ENCODE measurements at places on chromosomes 4 and X.

DNA sequence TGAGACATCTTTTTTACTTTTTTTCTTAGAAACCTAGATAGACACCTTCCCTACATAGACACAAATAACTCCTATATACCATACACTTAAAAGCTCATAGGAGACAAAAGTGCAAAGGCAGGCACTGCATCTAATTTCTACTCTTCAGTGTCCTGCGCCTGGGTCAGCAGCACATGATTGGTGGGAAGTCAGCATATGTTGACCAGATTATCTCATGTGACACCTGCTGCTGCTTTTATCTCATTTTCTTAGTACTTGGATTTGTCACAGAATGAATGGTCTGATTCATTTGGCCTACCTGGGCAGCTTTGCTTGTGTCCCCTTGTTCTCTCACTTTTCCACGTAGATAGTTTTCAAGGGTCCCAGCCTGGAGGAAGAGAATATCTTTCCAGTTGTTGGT lies 24.9 kb upstream of the LNX1 start:
- no peak overlapping the region for H3K4me3 ChIP-seq
- no peaks in the 10 kb centered on the region for H3K36me3 ChIP-seq
- no peaks in the 10 kb centered on the region for H3K4me1 ChIP-seq
- H3K27ac ChIP-seq: no peak overlapping the region
- no peaks in the 10 kb centered on the region for H3K27me3 ChIP-seq

GRCh38 chr4:184934184-184934583 lies 84.1 kb upstream of the HELT start:
- no peak for DNase-seq
- H3K27me3 ChIP-seq: no peaks in the 10 kb centered on the region
- H3K4me3 ChIP-seq: no peak overlapping the region

GRCh38 chrX:30181353-30181752 lies 34.0 kb upstream of the MAGEB2 start:
- DNase-seq: no peak
- no peaks in the 10 kb centered on the region for H3K36me3 ChIP-seq
- no peaks in the 10 kb centered on the region for H3K27me3 ChIP-seq
- no peak overlapping the region for H3K27ac ChIP-seq
- H3K4me3 ChIP-seq: no peak overlapping the region
- H3K4me1 ChIP-seq: no peaks in the 10 kb centered on the region

DNA sequence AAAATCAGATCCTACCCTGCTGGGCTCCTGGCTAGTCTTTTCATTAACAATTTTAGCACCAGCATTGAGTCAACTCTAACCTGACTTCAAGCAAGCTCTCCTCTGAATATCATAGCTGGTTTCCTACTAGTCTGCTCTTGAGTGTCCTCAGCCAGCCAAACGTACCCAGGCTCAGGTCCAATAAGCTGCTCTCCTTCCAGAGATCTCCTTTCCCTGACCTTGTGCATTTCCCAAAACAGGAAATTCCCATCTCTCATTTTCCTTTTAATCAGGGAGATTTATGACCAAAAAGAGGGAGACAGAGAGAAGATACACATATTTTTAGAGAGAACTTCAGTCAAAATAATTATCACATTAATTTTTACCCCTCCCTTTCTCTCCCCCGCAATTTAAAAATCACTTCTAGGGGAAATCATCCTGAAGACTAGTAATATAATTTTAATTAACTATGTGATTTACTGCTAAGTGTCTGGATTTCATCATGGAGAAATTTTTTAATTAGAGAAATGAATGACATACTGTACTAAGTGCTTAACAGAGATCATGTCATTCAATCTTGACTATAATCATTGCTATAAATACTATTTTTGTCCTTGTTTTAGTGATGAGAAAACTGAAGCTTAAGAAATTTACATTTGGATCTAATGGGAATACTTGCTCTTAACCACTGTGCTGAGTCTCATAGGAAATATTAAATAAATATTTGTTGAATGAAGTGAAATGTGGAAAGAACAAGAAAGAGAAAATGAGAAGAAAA lies 421.7 kb upstream of the INTU start:
- no peak overlapping the region for H3K27ac ChIP-seq
- no peaks in the 10 kb centered on the region for H3K27me3 ChIP-seq
- no peak for DNase-seq

DNA sequence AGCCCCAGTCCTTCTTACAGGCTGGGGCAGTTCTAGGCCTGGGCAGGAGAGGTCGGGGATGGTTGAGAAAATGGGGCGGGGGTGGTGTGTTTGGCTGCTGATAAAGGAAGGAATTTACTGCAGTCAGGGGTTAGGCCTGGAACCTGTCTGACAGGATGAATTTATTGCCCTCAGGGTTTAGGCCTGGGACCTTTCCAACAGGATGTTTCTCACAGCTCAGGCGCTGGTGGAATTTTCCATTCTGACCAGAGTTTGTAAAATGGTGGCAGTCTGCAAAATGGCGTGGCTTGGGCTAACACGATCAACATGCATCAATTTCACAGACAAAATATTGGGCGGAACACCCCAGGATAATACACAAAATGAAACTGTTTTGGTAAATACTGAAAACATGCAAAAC lies 83.5 kb upstream of the SPIN4 start:
- no peak overlapping the region for H3K4me3 ChIP-seq
- no peaks in the 10 kb centered on the region for H3K36me3 ChIP-seq
- peaks cover 12% of the 10 kb centered on the region for H3K4me1 ChIP-seq

- H3K4me1 ChIP-seq: peaks cover 13% of the 10 kb centered on the region
- no peaks in the 10 kb centered on the region for H3K36me3 ChIP-seq
- DNase-seq: no peak
- H3K4me3 ChIP-seq: no peak overlapping the region
These were observed 61.1 kb downstream of the DCLK2 start for GRCh38 chr4:150139297-150139865.

- H3K36me3 ChIP-seq: peaks cover 7% of the 10 kb centered on the region
- H3K4me1 ChIP-seq: peaks cover 35% of the 10 kb centered on the region
- H3K4me3 ChIP-seq: peak overlapping the region; percentile 87
- no peak for DNase-seq
- H3K27me3 ChIP-seq: no peaks in the 10 kb centered on the region
These were observed 1.4 kb downstream of the AFAP1 start for GRCh38 chr4:7938266-7938608.

GRCh38 chr4:80614319-80614718 lies 278.8 kb downstream of the CFAP299 start:
- H3K4me3 ChIP-seq: no peak overlapping the region
- H3K4me1 ChIP-seq: no peaks in the 10 kb centered on the region
- H3K27me3 ChIP-seq: no peaks in the 10 kb centered on the region

GRCh38 chr4:135412213-135412612 lies 1210.6 kb upstream of the PABPC4L start:
- no peak overlapping the region for H3K27ac ChIP-seq
- DNase-seq: no peak
- H3K4me3 ChIP-seq: no peak overlapping the region
- H3K36me3 ChIP-seq: no peaks in the 10 kb centered on the region
- H3K27me3 ChIP-seq: no peaks in the 10 kb centered on the region
- no peaks in the 10 kb centered on the region for H3K4me1 ChIP-seq

- DNase-seq: no peak
- H3K4me1 ChIP-seq: peaks cover 27% of the 10 kb centered on the region
- H3K36me3 ChIP-seq: peaks cover 20% of the 10 kb centered on the region
- H3K4me3 ChIP-seq: no peak overlapping the region
- H3K27ac ChIP-seq: no peak overlapping the region
These were observed 33.7 kb downstream of the ANKRD17 start for GRCh38 chr4:73224886-73225285.

DNA sequence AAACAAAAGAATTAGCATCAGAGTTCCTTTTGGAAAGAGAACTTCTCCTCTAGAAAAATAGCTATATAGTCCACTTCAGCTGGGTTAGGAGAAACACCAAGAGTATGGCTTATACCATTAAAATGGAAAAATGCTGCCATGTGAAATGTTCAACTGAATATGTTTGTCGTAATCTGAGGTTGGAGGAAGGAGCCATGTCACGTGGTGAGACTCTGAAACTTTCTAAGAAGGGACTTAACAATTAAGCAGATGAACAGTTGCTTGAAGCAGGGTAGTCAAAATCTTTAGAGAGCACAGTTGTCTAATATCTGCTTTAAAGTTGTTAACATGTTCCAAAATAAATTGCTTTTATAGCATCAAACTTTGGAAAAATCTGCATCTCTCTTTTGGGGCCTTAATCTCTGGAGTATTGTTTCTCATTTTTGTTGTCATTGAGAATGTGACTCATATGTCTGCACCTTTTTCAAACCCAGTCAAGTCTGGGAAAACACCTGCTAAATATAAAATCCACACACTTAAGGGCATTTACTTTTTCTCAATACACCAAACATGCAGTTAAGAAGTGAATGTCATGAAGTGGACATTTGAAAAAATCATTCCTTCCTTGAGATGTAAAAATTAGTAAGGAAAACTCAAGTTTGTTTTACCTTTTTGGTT lies 168.8 kb upstream of the PDE5A start:
- no peak for DNase-seq
- H3K36me3 ChIP-seq: no peaks in the 10 kb centered on the region
- peaks cover 5% of the 10 kb centered on the region for H3K27me3 ChIP-seq
- no peak overlapping the region for H3K4me3 ChIP-seq

- H3K4me3 ChIP-seq: no peak overlapping the region
- no peaks in the 10 kb centered on the region for H3K4me1 ChIP-seq
- DNase-seq: no peak
- H3K27ac ChIP-seq: no peak overlapping the region
- H3K27me3 ChIP-seq: peaks cover 20% of the 10 kb centered on the region
- no peaks in the 10 kb centered on the region for H3K36me3 ChIP-seq
These were observed 24.3 kb downstream of the LEF1 start for GRCh38 chr4:108144451-108144850.

DNA sequence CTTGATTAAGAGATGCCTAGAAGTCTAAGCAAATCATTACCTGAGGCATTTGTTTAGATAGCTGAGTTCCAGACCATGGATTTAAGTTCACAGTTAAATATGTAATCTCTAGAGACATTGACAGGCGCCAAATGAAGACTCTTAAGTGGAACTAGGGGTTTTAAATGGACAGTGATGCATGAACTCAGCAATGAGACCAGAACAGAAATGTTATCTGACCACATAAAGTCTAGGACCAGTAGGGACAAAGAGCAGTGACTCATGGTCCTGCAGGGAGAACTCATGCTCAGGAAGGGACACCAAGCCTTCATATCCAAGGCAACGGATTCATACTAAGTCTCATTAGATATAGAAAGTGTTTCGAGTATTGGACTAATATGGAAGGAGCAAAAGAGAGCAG lies 152.3 kb downstream of the PPARGC1A start:
- H3K27ac ChIP-seq: no peak overlapping the region
- no peak for DNase-seq
- H3K4me3 ChIP-seq: no peak overlapping the region
- no peaks in the 10 kb centered on the region for H3K4me1 ChIP-seq
- H3K36me3 ChIP-seq: no peaks in the 10 kb centered on the region

- 0 out of 2 replicates have a peak, but pooled peaks cover 10% of the 10 kb centered on the region for H3K36me3 ChIP-seq
- H3K27ac ChIP-seq: no peak overlapping the region
- peaks cover 24% of the 10 kb centered on the region for H3K4me1 ChIP-seq
- H3K4me3 ChIP-seq: no peak overlapping the region
- no peaks in the 10 kb centered on the region for H3K27me3 ChIP-seq
- no peak for DNase-seq
These were observed 143.2 kb downstream of the FRYL start for GRCh38 chr4:48636911-48637310.

DNA sequence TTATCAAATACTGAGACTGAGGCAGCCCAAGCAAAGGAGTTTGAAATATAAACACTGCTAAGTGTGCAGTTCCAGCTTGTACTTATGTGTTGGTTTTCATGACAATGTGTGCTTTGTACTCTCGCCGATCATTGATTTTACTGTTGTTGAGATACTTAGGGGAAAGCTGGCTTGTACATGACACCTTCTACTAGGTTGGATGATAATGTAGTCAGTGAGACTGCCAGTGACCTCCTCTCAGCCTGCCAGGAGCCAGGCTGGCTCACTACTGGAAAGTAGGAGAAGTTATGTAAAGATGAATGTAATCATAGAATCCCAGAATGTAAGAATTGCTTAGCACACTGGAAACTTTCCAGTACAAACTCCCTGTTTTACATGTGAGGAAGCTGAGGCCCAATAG lies 132.0 kb downstream of the AFF2 start:
- no peaks in the 10 kb centered on the region for H3K27me3 ChIP-seq
- H3K4me1 ChIP-seq: no peaks in the 10 kb centered on the region
- no peak overlapping the region for H3K27ac ChIP-seq
- H3K4me3 ChIP-seq: no peak overlapping the region
- H3K36me3 ChIP-seq: no peaks in the 10 kb centered on the region
- no peak for DNase-seq

DNA sequence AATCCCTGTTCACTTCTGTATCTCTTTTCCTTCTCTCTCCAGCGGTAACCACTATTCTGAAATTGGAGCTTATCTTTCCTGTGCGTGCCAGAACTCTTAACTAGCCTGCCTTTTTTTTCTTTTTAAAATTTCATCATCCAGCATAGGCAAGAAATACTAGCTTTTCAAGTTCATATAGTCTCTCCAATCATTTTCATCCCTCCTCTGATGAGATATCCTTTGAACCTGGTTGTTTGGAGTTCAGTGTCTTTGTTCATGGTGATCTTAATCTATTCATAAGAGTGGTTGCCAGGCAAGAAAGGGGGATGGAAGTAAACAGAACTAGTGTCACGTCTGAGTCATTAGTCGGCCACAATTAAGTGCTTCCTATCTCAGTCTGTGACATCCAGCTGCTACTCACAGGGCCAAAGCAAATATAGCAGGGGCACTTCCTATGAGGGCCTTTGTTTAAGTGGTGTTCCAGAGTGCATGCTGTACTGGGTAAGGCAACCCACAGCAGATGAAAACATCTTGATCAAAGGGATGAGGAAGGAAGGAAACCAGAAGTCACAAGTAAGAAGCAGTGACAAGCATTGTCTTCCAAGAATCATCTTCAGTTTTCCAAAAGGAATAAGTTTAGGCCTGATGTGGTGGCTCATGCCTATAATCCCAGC lies 56.4 kb upstream of the XIAP start:
- H3K27ac ChIP-seq: no peak overlapping the region
- H3K36me3 ChIP-seq: no peaks in the 10 kb centered on the region
- no peak for DNase-seq
- H3K4me3 ChIP-seq: no peak overlapping the region

- peaks cover 8% of the 10 kb centered on the region for H3K36me3 ChIP-seq
- no peak for DNase-seq
- H3K27ac ChIP-seq: peak overlapping the region; percentile 41
- peak overlapping the region; percentile 62 for H3K4me3 ChIP-seq
- no peaks in the 10 kb centered on the region for H3K4me1 ChIP-seq
These were observed 458 bp downstream of the GRIPAP1 start for GRCh38 chrX:49001521-49002090.

GRCh38 chrX:107978707-107979307 lies 3.4 kb downstream of the TEX13B start:
- H3K27ac ChIP-seq: no peak overlapping the region
- H3K4me3 ChIP-seq: no peak overlapping the region
- DNase-seq: no peak
- H3K27me3 ChIP-seq: no peaks in the 10 kb centered on the region
- peaks cover 28% of the 10 kb centered on the region for H3K36me3 ChIP-seq

DNA sequence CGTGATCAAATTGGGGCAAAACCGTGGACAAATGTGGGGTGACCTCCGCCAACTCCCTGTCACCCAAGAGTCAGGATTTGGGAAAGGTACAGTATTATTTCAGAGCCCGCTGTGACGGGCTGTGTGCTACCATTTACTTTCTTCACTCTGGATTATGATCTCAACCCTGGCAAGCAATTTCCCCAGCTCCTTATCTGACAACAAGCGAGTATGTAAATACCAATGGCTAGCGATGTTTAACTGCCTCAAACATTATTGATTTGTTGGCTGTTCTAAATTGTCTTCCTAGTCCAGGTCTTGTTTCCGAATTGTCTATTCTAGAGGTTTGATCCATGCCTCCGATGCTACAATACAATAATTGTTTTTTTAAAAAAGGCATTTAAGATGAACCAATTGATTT lies 17.7 kb upstream of the PITX2 start:
- no peak overlapping the region for H3K4me3 ChIP-seq
- H3K36me3 ChIP-seq: no peaks in the 10 kb centered on the region
- H3K4me1 ChIP-seq: no peaks in the 10 kb centered on the region
- peaks cover 100% of the 10 kb centered on the region for H3K27me3 ChIP-seq

Measured in RWPE2 (cell line).